ENCODE measurements at places on chromosomes 13 and 19. TPM values are rescaled to one million over a fixed set of nuclear protein-coding genes. Genes with fewer than 3 reads are reported as not detected.

GRCh38 chr13:22161871-22162270 is 491.0 kb downstream of the FGF9 start:
- H3K27ac ChIP-seq: no peak overlapping the region
- DNase-seq: no peak
- no peak overlapping the region for H3K4me3 ChIP-seq
- no peaks in the 10 kb centered on the region for H3K4me1 ChIP-seq
- H3K27me3 ChIP-seq: no peaks in the 10 kb centered on the region

DNA sequence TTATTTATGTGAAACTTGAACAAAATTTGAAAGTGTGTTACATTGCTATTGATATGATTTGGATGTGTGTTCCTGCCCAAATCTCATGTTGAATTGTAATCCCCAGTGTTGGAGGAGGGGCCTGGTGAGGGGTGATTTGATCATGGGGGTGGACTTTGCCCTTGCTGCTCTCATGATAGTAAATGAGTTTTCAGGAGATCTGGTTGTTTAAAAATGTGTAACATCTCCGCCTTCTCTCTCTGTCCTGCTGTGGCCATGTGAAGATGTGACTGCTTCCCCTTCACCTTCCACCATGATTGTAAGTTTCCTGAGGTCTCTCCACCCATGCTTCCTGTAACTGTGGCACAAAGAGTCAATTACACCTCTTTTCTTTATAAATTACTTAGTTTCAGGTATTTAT is 1731.0 kb downstream of the SLITRK5 start:
- no peak for DNase-seq
- H3K4me3 ChIP-seq: no peak overlapping the region
- no peaks in the 10 kb centered on the region for H3K4me1 ChIP-seq
- no peak overlapping the region for H3K27ac ChIP-seq
- no peaks in the 10 kb centered on the region for H3K27me3 ChIP-seq

DNA sequence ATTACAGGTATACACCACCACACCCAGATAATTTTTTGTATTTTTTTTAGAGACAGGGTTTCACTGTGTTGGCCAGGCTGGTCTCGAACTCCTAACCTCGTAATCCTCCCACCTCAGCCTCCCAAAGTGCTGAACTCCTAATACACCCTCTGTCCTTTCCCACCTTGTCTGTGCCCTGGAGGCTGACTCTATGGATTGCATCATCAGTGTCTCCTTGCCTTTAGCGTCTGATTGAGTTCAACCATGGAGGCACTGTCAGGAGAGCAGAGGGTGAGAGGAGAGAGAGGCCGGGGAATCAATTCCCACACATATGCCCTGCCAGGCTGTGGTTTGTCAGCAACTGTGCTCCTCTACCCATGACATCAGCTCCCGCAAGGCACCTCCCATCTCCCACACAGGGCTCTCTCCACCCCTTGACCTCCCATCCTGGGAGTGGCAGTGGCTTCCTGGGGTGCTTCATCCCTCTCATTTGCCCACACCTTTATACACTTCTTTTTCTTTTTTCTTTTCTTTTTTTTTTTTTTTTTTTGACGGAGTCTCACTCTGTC is 12.6 kb upstream of the LILRB4 start:
- H3K27ac ChIP-seq: no peak overlapping the region
- peaks cover 7% of the 10 kb centered on the region for H3K36me3 ChIP-seq
- no peak for DNase-seq
- H3K4me1 ChIP-seq: no peaks in the 10 kb centered on the region
- H3K4me3 ChIP-seq: no peak overlapping the region

DNA sequence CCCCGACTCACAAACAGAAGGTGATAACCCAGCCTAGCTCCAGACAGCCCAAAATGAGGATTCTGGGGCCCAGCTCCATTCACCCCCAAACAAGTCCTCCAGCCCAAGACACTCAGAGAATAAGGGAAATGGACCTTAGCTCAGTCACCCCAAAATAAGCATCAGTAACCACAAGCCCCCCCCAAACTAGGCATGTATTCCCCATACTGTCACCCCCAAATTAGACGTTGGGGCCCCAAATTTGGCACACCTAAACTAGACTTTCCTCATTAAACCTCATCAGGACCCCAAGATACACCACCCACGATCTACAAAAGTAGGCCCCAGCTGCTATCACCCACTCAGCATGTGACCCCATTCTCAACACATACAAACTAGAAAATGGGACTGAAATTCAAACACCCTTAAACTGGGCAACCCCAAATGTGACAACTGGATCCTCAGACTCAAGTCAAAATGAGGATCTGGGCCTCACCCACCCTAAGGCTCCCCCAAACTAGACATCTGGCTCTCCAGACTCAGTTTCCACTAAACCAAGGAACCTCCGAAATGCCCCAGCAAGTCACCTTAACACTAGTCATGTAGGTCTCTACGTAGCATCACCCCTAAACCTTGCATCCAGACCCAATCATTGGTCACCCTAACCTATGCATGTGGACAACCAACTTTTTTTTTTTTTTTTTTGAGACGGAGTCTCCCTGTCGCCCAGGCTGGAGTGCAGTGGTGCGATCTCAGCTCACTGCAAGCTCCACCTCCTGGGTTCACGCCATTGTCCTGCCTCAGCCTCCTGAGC is 13.4 kb upstream of the ERFL start:
- peaks cover 11% of the 10 kb centered on the region for H3K27me3 ChIP-seq
- no peaks in the 10 kb centered on the region for H3K36me3 ChIP-seq
- H3K4me3 ChIP-seq: peak overlapping the region; percentile 70

DNA sequence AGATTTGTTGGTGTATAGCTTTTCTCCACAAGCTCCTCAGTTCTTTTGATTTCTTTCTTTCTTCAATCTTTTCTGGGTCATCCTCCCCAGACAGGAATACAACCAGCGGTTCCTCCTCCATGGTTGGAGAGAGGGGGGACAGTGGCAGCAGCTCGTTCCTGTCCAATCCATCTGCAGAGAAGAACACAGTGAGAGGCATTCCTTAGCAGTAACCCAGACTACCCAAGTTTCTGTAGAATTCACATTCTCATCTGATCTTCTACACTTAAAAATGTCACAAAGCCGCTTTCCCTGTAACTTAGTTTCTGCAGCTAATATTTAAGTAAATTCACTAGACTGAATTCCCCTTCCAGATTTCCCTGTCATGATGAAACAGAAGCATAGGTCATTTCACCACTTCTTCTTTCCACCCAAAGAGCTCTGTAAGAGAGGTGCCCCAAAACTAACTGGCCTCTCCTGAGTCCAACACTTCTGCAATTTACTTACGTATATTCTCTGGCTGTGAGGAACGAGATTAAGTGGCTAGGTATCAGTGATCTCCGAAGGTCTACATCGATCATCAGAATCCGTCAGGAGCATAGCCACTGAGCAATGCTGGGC is 171.9 kb downstream of the TBC1D4 start:
- no peak for DNase-seq
- H3K27ac ChIP-seq: no peak overlapping the region
- 0 out of 2 replicates have a peak, but pooled peaks cover 7% of the 10 kb centered on the region for H3K36me3 ChIP-seq
- H3K4me3 ChIP-seq: no peak overlapping the region

GRCh38 chr19:590396-590745 is 690 bp downstream of the HCN2 start:
- H3K36me3 ChIP-seq: no peaks in the 10 kb centered on the region
- peak overlapping the region; percentile 59 for H3K4me3 ChIP-seq
- peaks cover 12% of the 10 kb centered on the region for H3K27me3 ChIP-seq
- H3K27ac ChIP-seq: no peak overlapping the region
- no peaks in the 10 kb centered on the region for H3K4me1 ChIP-seq
- DNase-seq: no peak

- H3K27me3 ChIP-seq: no peaks in the 10 kb centered on the region
- no peaks in the 10 kb centered on the region for H3K36me3 ChIP-seq
- DNase-seq: peak; percentile 44
These were observed 26.2 kb downstream of the ELF1 start for GRCh38 chr13:40992678-40993518.

- no peak for DNase-seq
- no peak overlapping the region for H3K4me3 ChIP-seq
- peaks cover 3% of the 10 kb centered on the region for H3K36me3 ChIP-seq
- H3K27ac ChIP-seq: no peak overlapping the region
- no peaks in the 10 kb centered on the region for H3K4me1 ChIP-seq
These were observed 39.8 kb upstream of the TPM4 start for GRCh38 chr19:16036397-16036925.

ICAM4 gene
- total RNA-seq: 1.1 TPM

NOTCH3 gene
- 165 TPM for total RNA-seq

- DNase-seq: no peak
- no peaks in the 10 kb centered on the region for H3K27me3 ChIP-seq
- H3K4me1 ChIP-seq: no peaks in the 10 kb centered on the region
- no peak overlapping the region for H3K27ac ChIP-seq
- H3K36me3 ChIP-seq: no peaks in the 10 kb centered on the region
- no peak overlapping the region for H3K4me3 ChIP-seq
These were observed 43.5 kb upstream of the TSC22D1 start for GRCh38 chr13:44619651-44620050.

DNA sequence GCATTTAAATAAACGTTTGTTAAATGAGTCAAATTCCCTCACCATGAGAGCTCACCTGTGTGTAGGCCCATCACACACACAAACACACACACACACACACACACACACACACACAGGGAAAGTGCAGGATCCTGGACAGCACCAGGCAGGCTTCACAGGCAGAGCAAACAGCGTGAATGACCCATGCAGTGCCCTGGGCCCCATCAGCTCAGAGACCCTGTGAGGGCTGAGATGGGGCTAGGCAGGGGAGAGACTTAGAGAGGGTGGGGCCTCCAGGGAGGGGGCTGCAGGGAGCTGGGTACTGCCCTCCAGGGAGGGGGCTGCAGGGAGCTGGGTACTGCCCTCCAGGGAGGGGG is 8.5 kb upstream of the CEACAM5 start:
- peak; percentile 11 for DNase-seq
- no peaks in the 10 kb centered on the region for H3K27me3 ChIP-seq
- no peak overlapping the region for H3K4me3 ChIP-seq
- H3K4me1 ChIP-seq: no peaks in the 10 kb centered on the region
- peaks cover 5% of the 10 kb centered on the region for H3K36me3 ChIP-seq

DNA sequence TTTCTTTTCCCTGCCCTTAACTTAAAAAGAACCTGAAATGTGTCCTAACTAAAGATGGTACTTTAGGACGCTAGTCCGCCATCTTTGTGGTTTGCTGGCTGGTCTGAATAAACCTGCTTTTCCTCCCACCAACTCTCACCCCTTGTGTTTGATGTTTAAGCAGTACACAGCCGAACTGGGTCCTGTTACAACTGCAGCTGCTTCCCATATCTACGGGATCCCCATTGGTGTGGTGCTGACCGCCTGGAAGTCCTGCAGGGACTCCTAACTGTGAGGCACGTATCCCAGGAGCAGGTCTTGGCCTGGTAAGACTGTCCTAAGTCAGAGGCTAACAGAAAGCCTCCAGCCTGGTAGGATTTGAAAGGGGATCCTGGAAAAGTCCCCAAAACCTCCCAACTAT is 40.9 kb upstream of the VSTM2B start:
- peak; percentile 5 for DNase-seq
- H3K27ac ChIP-seq: no peak overlapping the region
- no peaks in the 10 kb centered on the region for H3K27me3 ChIP-seq

DNA sequence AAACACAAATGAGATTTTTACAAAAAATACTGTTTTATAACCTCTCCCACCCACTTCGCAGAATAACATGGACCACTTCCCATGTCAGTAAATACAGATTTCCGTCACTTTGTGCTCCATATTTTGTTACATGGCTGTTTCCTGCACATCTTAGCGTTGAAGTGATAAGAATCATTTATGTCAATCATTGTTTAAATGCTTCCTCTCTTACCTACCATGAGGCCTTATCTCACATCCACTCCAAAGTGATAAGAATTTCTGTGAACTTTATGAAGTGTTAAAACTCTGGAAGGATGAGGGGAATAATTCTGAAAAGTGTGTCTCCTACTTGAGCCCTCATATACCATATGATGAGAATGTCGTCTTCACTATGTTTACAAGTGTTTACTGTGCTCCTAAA is 36.6 kb upstream of the IL17D start:
- H3K4me1 ChIP-seq: no peaks in the 10 kb centered on the region
- no peaks in the 10 kb centered on the region for H3K36me3 ChIP-seq
- H3K4me3 ChIP-seq: no peak overlapping the region
- no peak overlapping the region for H3K27ac ChIP-seq

GRCh38 chr13:100809129-100809390 is 134.5 kb upstream of the TMTC4 start:
- H3K4me3 ChIP-seq: no peak overlapping the region
- no peak overlapping the region for H3K27ac ChIP-seq
- H3K4me1 ChIP-seq: no peaks in the 10 kb centered on the region
- no peaks in the 10 kb centered on the region for H3K36me3 ChIP-seq
- no peak for DNase-seq
- H3K27me3 ChIP-seq: no peaks in the 10 kb centered on the region

DNA sequence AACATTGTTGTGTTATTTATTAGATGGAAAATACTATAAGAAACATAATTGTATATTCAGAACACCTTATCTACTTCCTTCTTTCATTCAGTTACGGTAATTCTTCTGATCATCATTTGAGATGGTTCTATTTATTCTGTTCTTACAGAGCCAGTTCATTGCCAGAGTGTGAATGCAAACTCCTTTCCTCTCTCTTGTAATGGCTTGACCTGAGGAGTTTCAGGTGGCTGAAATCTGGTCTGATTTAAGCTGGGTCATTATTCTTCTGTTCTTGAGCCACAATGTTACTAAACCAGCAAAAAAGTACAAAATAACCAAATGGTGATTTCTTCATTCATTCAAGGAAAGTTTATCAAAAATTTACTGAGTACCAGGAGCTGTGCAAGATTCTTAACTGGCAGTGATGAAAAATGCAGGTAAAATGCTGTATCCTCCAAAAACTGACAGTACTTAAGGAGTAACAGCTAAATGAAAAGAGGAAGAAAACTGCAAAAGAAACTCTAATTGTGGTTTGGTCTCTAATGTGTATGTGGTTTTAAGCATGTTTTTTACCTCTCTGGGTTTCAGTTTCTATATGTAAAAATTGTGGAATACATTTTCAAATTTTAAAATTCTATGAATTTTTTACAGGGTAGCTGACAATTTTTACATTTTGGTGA is 182.4 kb upstream of the UFM1 start:
- no peak for DNase-seq
- H3K27me3 ChIP-seq: no peaks in the 10 kb centered on the region
- H3K27ac ChIP-seq: no peak overlapping the region

DNA sequence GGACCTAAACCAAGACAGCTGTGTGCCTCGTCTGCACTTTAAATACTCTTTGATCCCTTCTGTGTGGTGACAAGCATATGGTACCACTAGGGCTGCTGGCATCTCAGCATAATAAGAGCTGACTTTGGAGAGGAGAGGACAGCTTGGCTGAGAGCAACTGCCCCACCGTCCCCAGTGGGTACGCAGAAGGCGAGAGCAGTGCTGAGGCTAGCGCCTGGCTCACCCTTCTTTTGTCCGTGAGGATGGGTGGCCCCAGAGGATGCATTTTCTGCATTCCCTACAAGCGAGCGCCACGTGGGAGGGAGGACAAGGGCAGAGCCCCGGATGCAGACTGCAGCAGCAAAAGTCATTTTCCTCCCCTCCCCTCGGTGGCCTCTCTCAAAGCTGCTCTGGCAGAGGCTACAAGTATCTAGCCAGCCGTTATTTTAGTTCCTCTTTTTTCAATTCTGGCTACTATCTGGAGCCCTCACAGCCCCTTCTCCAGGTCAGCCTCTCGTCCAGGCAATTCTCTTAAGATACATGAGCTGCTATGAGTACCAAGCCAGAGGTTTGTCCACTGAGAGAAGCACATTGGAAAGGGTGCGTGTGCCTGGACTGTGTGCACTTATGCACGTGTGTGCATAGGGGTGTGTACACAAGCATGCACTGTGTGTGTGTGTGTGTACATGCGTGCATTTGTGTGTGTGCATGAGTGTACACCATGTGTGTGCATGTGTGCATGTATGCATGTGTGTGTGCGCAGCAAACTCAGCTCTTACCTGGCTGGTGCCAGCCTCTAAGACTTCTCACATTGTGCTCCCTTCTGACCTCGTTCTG is 51.3 kb downstream of the RAB20 start:
- no peak overlapping the region for H3K4me3 ChIP-seq
- no peaks in the 10 kb centered on the region for H3K27me3 ChIP-seq
- H3K4me1 ChIP-seq: no peaks in the 10 kb centered on the region
- H3K27ac ChIP-seq: no peak overlapping the region
- DNase-seq: no peak
- peaks cover 61% of the 10 kb centered on the region for H3K36me3 ChIP-seq
